NCI-H1092 (cell line): ENCODE measurements at places on chromosomes 7 and 10.

GRCh38 chr10:88152728-88153133 lies 289.3 kb downstream of the PTEN start:
- no peak for DNase-seq

DNA sequence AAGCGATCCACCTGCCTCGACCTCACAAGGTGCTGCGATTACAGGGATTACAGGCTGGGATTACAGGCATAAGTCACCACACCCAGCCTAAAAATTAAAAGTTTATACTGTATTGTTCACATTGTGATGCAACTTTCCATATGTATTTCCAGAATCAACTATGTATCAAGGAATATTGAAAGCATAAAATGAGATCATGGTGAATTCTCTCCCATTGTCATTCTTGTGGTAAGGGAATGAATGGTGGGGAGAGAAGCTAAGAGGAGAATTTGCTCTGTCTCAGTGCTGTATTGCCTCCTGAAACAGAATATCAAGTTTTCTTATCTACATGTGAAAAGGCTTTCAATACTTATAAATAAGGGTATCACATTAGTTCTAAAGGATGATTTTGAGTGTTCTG lies 81.7 kb downstream of the CD36 start:
- no peak for DNase-seq

DNA sequence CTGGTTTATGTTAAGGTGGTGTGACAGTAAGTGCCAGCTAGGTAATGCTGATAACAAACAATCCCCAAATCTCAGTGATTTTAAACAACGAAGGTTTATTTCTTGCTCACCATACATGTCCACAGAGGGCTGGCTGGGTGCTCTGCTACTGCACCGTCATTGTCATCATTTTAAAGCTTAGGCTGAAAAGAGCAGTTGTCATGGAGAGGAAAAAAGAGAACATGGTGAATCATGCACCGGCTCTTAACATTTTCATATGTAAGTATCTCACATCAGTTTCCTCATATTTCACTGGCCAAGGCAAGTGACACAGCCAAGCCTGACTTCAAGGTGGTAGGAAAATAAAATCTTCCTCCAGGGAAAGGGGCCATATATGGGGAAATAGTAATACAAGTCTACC lies 746.9 kb downstream of the SORCS3 start:
- no peak for DNase-seq

- no peak for DNase-seq
These were observed 16.3 kb downstream of the TPK1 start for GRCh38 chr7:144819566-144819965.

- no peak for DNase-seq
These were observed 28.5 kb downstream of the SRRM3 start for GRCh38 chr7:76230214-76230613.
